Epithelial cell of esophagus (primary cell): ENCODE measurements at places on chromosomes 13 and 19.
A peak's percentile ranks its signal among the peaks of the same experiment; 100 is the strongest.

- peak; percentile 39 for DNase-seq
Observed at GRCh38 chr13:87667686-87668085, 3.5 kb upstream of the SLITRK5 start.

DNA sequence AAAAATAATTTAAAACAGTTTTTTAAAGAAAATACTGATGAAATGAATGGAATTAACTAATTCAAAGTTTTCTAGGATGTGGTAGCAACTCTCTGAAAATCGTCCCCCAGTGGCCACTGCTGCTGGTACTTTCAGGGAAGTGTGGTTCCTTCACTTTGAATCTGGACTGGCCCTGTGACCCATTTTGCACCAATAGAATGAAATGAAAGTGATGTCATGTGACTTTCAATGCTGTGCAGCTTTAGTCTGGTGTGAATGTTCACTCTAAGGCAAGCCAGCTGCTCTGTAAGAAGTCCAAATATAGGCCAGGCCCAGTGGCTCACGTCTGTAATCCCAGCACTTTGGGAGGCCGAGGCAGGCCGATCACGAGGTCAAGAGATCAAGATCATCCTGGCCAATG, 26.4 kb upstream of the HNRNPA1L2 start:
- no peak for DNase-seq

- peak; percentile 45 for DNase-seq
Observed at GRCh38 chr19:40797963-40798682, 868 bp upstream of the EGLN2 start.

DNA sequence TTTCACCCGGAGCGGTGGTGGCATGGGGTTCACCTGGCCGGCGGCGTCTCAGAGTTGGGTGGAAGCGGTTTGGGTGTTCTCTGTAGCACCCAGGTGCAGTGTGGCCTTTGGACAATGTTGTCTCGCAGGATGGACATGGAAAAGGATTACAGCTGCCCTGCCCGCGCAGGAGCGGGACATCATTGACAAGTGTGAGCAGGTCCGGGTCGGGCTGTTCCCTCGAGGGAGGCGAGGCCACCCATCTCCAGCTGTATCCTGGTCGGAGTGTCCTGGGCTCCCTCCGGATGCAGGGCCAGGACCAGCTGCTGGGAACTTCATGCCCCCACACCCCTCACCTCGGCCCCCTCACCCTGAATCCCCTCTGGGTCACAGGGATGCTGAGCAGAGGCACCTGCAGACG, 7.8 kb upstream of the ZNF14 start:
- DNase-seq: no peak

DNA sequence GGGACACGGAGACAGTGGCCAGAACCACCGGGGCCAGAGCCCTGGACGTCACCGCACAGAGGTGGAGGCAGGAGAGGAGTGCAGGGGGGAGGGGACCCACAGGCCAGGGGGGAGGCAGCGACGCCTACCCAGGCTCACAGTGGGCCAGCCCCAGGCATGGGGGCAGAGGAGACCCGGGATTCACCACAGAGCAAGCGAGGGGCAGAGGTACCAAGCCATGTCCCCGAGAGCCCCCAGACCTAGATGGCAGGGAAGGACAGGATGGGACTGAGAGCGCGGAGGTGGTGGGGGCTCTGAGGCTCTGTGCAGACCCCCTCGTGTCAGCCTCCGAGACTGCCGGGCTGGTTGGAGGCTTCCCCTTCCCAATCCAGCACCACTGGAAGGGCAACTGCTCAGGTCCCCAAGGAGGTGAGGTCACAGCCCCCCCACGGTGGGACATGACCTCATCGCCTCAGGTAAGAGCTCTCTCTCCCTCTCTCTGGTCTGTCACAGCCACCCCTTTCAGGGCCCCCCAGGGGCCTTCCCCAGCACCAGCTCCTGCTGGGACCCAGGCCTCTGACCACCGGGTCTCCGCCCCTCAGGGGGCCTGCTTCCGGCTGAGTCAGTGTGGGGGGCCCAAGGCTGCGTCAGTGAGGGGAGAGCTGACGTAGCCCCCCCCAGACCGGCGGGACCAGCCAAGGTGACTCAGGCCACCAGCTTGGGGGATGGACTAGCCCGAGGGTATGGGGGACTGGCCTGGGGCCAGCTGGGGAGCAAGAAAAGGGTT, 2.2 kb upstream of the IL11 start:
- no peak for DNase-seq

DNA sequence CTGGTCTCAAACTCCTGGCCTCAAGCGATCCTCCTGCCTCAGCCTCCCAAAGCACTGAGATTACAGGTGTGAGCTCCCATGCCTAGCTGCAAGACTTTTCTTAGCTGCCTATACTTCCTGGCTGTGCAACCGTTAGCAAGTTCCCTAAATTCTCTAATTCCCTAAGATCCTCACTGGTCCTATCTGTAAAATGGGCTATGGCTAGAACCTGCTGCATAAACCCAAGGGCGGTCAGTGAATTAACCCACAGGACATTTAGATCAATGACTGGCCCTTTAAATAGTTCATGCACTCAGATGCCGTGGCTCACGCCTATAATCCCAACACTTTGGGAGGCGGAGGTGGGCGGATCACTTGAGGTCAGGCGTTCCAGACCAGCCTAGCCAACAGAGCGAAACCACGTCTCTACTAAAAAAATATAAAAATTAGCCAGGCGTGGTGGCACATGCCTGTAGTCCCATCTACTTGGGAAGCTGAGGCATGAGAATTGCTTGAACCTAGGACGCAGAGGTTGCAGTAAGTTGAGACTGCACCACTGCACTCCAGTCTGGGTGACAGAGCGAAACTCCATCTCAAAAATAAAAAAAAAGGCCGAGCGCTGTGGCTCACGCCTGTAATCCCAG, 4.1 kb upstream of the C19orf53 start:
- no peak for DNase-seq

- DNase-seq: no peak
Observed at GRCh38 chr19:33281296-33281926, 20.9 kb downstream of the CEBPA start.

GRCh38 chr19:46944918-46945628, 74.6 kb upstream of the NPAS1 start:
- no peak for DNase-seq

GRCh38 chr13:106129273-106129672, 406.2 kb downstream of the EFNB2 start:
- DNase-seq: peak; percentile 30

DNA sequence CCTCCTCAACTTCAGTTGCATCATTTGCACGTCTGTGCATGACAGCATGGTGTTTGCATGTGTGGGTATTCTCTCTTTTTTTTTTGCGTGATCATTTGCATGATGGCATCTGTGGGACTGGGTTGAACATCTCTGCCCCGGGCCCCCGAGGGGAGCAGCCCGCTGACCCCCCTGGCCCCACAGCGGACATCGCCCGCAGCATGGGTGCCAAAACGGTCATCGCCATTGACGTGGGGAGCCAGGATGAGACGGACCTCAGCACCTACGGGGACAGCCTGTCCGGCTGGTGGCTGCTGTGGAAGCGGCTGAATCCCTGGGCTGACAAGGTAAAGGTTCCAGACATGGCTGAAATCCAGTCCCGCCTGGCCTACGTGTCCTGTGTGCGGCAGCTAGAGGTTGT, 23.1 kb downstream of the PNPLA6 start:
- no peak for DNase-seq

- no peak for DNase-seq
Observed at GRCh38 chr19:5032101-5032967, 63.4 kb downstream of the KDM4B start.

DNA sequence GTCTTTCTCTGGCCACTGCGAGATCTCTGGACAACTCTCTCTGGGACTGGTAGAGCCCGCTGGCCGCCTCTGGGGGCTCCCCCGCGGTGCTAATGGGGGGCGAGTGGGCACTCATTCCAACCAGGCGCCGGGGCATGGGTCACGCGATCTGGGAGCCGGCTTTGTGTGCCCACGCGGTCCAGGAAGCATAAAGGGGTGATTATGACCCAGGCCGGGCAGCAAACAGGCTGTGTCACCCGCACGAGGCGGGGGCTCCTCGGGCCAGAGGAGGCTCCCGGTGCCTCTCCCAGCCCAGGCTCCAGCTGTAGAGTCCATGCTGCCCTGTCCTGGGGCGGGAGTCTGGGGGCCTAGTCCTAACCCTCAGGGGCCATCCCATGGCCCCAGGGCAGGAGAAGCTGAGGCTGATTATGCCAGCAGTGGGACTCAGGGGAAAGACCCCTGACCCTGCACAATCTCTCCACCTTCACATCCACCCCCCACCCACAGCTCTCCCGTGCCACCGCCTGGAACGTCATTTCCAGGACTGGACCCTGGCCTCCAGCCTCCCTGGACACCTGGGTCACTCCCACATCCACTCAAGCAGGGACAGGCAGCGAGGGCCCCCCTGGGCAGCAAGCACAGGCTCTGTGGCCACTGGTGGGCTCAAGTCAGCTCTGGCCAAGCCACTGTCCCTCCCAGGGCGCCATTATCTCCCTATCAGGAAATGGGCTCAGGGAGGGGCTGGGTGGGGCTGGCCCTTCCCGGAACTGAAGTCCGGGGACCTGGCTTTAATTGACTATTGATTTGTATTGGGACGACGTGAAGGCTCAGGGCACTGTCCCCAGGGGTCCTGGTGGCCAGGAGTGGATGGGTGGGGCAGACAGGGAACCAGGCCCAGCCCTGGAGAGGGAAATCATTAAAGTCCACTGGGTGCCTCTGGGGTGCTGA, 50.0 kb downstream of the PTPRS start:
- no peak for DNase-seq

- DNase-seq: no peak
Observed at GRCh38 chr13:25353344-25353743, 18.4 kb upstream of the ATP8A2 start.

DNA sequence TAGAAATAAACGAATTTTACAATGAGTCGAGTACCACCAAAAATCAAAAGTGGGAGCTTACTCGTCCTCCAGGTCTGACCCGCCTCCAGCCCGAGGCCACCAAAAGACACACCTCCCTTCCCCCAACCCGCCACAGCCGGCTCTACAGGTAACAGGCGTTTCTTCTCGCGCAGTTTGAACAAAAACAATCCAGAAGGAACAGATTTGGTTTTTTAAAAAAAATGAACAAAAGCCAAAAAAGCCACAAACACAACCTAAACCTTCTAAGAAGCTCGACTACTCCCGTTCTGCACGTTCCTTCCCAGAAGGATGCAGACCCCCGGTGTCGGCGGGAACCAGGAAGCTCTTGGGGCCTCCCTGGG, 671 bp downstream of the ZDHHC20 start:
- peak; percentile 71 for DNase-seq

- peak; percentile 57 for DNase-seq
Observed at GRCh38 chr19:18388100-18388959, 2.4 kb downstream of the GDF15 start.
